ENCODE measurements at places on chromosomes 13 and 19.

DNA sequence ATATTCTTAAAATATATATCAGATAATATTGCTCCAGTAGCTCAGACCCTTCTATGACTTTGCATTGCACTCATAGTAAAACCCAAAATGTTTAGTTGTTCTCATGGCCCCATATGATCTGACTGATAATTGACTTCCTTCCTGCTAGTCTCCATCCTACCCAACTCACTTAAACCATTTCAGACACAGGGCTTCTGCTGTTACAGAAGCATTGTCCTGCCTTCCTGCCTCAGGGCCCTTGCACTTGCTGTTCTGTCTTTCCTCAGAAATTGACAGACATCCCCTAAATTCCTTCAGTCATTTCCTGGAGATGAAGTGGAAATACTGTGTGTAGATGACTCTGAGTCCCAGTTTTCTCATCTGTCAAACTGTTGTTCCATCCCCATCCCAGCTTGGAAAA, 19.7 kb downstream of the FBXL12 start:
- DNase-seq, result no peak

- no peak for DNase-seq
Observed at GRCh38 chr19:29268721-29269393, 55.9 kb upstream of the UQCRFS1 start.

DNA sequence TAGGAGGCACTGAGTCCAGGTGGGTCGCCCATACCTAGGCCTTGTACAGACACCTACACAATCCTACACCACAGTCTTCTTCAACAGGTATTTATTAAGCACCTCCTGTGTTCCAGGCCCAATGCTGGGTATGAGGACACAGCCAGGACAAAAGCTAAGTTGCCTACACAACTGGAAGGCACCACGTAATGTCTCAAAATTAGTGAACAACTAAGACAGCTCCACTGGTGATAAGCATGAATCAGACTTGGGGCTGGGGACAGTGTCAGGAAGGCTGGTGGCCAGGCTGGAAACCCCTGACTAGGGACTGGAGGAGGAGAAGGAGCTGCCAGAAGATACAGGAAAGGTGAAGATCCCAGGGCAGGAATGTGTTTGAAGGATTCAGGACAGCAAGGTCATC, 2.4 kb downstream of the SMIM24 start:
- no peak for DNase-seq

GRCh38 chr13:106530171-106530851, 5.2 kb downstream of the EFNB2 start:
- DNase-seq, result no peak

DNA sequence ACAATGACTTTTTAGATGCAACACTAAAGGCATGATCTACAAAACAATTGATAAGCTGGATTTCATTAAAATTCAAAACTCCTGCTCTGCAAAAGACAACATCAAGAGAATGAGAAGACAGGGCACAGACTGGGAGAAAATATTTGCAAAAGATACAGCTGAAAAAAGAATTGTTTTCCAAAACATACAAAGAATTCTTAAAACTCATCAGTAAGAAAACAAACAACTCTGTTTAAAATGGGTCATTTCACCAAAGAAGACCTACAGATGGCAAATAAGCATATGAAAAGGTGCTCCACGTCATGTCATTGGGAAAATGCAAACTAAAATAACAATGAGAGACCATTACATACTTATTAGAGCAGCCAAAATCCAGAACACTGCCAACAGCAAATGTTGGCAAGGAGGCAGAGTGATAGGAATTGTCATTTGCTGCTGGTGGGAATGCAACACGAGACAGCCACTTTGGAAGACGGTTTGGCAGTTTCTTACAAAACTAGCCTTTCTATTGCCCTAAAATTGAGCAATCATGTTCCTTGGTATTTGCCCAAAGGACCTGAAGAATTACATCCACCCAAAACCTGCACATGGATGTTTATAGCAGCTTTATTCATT, 39.2 kb downstream of the FLT1 start:
- DNase-seq, result no peak

- no peak for DNase-seq
Observed at GRCh38 chr19:49920624-49921363, 8.2 kb upstream of the ATF5 start.

DNA sequence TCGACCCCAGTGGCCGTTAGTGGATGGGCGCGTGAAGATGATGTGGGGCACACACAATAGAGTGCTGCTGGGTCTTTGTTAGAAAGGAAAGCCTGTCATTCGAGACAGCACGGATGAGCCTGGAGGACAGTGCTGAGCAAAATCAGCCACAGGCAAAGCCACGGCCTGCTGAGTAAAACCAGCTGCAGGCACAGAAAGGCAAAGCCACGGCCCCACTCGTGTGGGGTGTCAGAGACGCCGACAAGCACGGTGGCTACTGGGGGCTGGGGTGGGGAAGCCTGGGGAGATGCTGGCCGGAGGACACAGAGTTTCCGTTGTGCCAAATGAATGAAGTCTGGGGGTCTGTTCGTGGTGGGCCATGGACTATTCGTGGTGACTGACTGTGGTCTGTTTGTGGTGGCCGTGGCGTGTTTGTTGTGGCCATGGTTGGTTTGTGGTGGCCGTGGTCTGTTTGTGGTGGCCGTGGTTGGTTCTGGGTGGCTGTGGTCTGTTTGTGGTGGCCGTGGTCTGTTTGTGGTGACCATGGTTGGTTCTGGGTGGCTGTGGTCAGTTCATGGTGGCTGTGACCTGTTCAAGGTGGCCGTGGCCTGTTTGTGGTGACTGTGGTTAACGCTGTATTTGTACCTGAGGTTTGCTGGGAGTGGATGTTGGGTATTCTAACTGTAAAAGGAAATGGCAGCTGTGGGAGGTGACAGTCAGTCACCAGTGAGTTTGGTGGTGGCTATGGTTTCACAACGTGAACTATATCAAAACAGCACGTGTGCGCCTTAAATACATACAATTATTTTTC, 36.3 kb downstream of the MCF2L start:
- no peak for DNase-seq

DNA sequence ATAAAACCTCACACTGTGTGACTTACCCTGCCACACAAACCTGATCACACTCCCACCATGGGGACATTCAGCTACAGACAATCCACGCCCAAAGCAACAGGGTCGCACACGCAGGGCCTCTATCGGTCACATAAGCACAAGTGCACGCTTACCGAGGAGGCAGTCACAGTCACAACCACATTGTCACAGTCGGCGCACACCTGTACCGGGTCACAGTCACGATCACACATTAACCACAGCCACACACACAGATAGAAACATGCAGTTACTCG, 579 bp downstream of the ZNF566 start:
- peak; percentile 49 for DNase-seq

DNA sequence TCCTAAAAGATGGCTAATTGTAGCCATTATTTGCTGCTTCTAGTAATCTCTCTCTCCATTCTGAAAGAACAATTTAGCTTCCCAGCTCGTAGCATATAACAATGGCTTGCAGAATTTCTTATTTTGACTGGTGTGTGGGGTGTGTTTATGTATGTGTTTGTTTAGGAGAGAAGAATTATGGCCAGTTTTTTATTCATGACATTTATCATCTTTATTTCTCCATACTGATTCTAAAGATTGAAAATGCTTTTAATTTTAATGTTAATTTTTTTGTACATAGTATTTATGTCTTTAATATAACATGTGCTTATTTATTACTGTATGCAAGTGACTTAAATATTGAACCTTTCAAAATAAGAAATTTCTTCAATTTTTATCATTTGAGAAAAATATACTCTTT, 115.8 kb upstream of the TMTC4 start:
- DNase-seq, result no peak

DNA sequence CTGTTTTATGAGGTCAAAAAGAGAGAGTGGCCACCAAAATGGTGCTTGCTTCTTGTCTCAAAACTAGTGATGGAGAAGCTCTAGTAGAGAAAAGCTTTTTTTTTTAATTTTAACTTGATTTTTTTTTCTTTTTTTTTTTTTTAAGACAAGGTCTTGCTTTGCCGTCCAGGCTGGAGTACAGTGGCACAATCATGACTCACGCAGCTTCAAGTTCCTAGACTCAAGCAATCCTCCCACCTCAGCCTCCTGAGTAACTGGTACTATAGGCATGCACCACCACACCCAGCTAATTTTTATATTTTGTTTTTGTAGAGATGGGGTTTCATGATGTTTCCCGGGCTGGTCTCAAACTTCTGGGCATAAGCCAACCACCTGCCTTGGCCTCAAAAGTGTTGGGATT, 279.0 kb downstream of the TBC1D4 start:
- DNase-seq, result no peak

GRCh38 chr19:41977916-41978315, 16.1 kb downstream of the ATP1A3 start:
- DNase-seq, result no peak

GRCh38 chr13:102127153-102127552, 274.7 kb downstream of the FGF14 start:
- no peak for DNase-seq

GRCh38 chr13:34420702-34421346, 521.2 kb upstream of the NBEA start:
- no peak for DNase-seq

GRCh38 chr19:38145623-38146022, 78.4 kb downstream of the DPF1 start:
- DNase-seq, result no peak

GRCh38 chr19:1525343-1525742, 1.5 kb downstream of the PLK5 start:
- DNase-seq, result no peak
